ENCODE measurements at places on chromosomes 16 and 17.

GRCh38 chr17:8557176-8557806 is 73.2 kb downstream of the MYH10 start:
- DNase-seq = no peak
- no peak overlapping the region for H3K4me3 ChIP-seq
- peaks cover 24% of the 10 kb centered on the region for H3K36me3 ChIP-seq

DNA sequence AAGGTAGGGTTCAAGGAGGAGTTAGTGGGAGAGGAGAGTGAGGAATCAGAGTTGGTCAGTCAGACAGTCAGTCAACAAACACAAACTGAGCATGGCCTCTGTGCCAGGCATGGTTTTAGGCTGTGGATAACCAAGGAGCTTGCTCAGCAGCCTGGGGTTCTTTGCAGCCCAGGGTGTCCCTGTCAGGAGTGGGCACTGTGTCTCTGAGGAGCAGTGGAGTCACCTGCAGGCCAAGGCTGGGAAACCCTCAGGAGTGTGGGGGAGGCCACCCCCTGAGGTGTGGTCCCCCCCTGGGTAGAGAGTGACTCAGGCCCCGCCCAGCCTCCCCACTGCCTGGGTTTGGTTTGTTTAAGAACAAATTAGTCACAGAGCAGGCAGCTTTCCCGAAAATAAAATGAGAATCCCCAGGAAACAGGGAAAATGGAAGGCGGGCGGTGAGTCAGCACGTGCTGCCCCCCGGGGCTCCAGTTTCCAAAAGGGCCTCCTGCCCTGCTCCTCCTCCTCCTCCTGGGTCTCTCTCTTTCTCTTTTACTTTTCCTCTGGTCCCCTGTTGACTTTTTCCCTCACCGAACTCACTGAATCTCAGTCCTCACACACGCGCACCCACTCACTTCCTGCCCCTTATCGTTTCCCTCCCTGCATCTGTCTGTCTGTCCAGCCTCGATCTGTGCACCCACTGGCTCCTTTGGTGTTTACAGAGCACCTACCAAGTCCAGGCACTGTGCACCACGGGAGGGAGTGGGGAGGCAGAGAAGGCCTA is 44.3 kb downstream of the SOCS3 start:
- H3K4me1 ChIP-seq = peaks cover 21% of the 10 kb centered on the region
- no peaks in the 10 kb centered on the region for H3K36me3 ChIP-seq
- H3K27ac ChIP-seq = peak overlapping the region; percentile 67
- DNase-seq = no peak

GRCh38 chr16:87327798-87328495 is 10.8 kb upstream of the C16orf95 start:
- peaks cover 2% of the 10 kb centered on the region for H3K4me1 ChIP-seq
- H3K27ac ChIP-seq = no peak overlapping the region
- H3K36me3 ChIP-seq = peaks cover 9% of the 10 kb centered on the region
- peaks cover 4% of the 10 kb centered on the region for H3K27me3 ChIP-seq

DNA sequence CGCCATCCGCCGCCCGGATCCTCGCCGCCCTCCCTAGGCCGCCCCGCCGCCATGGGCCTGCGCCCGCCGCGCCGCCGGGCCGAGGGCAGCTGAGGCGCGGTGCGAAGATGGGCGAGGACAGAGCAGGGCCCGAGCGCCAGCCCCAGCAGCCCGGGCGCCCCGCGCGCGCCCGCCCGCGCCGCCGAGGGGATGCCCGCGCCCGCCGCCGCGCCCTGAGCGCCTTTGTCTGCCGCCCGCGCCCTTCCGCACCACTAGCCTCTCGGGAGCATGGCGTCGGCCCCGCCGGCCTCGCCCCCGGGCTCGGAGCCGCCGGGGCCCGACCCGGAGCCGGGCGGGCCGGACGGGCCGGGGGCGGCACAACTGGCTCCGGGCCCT is 278 bp downstream of the RAB11FIP3 start:
- DNase-seq = peak; percentile 31
- no peak overlapping the region for H3K4me3 ChIP-seq
- peaks cover 6% of the 10 kb centered on the region for H3K36me3 ChIP-seq
- no peak overlapping the region for H3K27ac ChIP-seq
- peaks cover 17% of the 10 kb centered on the region for H3K4me1 ChIP-seq

GRCh38 chr17:75315541-75316243 is 26.5 kb upstream of the SLC25A19 start:
- DNase-seq = no peak
- peaks cover 4% of the 10 kb centered on the region for H3K4me1 ChIP-seq
- no peak overlapping the region for H3K27ac ChIP-seq

DNA sequence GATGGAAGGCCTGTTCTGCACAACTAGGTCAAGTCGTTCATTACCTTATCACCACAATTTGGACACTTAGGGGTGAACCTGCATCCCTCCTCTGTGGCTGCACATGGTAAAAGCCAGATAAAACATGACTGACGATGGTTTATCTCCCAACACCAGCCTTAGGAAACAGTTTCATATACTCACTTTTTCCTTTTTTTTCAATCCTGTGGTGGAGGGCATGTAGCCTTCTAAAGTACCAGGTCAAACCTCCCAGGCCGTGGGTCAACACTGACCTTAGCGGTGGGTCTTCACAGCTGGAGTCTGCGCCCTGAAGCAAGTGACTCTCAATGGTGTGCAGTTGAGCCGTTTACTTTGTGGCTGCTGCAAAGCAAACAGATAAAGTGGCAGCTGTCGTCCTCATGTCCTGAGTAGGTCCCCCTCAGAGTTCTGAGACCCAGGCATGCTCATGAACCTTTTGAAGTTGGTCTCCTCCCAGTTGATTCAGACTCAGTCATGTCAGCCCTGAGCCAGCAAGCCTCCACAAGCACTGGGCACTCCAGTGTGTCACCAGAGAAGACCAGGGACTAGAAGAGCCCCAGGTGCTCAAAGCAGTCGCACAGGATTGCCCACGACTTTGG is 5.9 kb downstream of the FAHD1 start:
- no peak overlapping the region for H3K4me3 ChIP-seq
- DNase-seq = no peak
- H3K27ac ChIP-seq = no peak overlapping the region
- H3K4me1 ChIP-seq = peaks cover 7% of the 10 kb centered on the region

DNA sequence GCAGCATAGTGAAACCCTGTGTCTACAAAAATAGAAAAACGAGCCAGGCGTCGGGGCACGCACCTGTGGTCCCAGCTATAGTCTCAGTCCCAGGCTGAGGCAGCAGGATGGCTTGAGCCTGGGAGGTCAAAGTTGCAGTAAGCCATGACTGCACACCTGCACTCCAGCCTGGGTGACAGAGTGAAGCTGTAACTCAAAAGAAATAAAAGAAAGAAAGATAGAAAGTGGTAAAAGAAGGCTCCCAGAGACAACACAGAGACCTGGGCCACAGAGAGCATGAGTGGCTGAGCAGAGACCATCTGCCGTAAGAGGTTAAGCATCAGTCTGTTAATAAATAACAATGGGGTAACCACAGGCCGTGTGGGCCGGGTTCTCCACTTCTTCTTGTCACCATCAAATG is 15.3 kb upstream of the HEXD start:
- H3K4me3 ChIP-seq = peak overlapping the region; percentile 47
- H3K27me3 ChIP-seq = peaks cover 6% of the 10 kb centered on the region
- H3K27ac ChIP-seq = no peak overlapping the region
- peaks cover 3% of the 10 kb centered on the region for H3K36me3 ChIP-seq
- DNase-seq = no peak
- no peaks in the 10 kb centered on the region for H3K4me1 ChIP-seq

DNA sequence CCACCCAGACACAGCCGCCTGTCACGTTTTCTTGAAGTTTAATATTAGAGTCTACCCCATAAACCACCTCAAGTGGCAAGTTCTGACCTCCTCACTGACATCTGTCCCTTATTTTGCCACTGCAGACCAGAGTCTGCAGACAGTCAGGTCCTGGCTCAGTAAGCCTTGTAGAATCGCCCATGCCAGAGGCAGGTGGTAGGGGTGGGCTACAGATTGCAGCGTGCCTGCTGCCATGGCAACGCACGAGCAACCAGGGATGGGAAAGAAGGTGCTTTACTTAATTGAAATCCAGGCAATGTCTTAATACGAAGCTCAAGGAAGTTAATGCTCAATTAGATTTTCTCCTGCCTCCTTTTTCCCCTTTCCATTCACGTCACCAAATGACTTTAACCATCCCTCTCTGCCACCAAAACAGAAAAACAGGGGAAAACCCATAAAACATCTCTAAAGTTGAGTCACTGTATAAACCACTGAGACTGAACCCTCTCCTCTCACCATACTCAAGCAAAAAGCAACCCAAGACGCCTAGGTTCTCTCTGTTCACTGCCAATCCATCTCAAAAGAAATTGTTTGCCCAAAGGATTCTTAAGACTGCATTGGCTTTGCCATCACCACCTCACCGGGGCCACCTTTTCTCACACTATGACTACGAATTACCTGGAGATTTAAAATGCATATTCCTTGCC is 228.8 kb downstream of the SLC39A11 start:
- H3K36me3 ChIP-seq = no peaks in the 10 kb centered on the region
- peaks cover 2% of the 10 kb centered on the region for H3K27me3 ChIP-seq
- H3K27ac ChIP-seq = no peak overlapping the region
- H3K4me1 ChIP-seq = no peaks in the 10 kb centered on the region
- no peak for DNase-seq
- no peak overlapping the region for H3K4me3 ChIP-seq

GRCh38 chr16:82629441-82630027 is 2.8 kb downstream of the CDH13 start:
- peaks cover 3% of the 10 kb centered on the region for H3K36me3 ChIP-seq
- H3K4me3 ChIP-seq = no peak overlapping the region
- no peak for DNase-seq
- peaks cover 26% of the 10 kb centered on the region for H3K4me1 ChIP-seq
- H3K27me3 ChIP-seq = peaks cover 8% of the 10 kb centered on the region

DNA sequence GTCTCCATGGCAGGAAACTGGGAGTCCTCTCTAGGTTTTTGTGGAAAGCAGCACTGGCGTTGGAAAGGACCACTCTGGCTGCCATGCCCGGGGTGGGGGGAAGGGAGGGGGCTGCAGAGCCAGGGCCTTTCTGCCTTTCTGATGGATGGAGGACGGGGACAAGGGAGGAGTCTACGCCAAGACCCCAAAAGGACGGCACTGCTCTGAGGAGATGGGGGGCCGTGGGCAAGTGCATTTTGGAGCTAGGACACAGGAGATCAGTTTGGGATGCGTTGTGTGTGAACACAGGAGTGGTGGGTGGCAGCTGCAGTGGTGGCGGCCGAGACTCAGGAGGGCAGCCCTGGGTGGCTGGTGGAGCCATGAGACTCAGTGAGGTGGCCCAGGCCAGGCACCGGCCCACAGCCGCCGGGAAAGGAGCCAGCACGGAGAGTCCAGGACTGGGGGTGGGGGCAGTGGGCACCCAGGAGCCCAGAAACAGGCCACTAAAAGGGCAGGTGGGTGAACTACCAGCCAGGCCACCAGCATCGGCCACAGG is 2.0 kb downstream of the CENPX start:
- H3K27ac ChIP-seq = no peak overlapping the region
- H3K36me3 ChIP-seq = peaks cover 4% of the 10 kb centered on the region
- H3K27me3 ChIP-seq = peaks cover 3% of the 10 kb centered on the region

DNA sequence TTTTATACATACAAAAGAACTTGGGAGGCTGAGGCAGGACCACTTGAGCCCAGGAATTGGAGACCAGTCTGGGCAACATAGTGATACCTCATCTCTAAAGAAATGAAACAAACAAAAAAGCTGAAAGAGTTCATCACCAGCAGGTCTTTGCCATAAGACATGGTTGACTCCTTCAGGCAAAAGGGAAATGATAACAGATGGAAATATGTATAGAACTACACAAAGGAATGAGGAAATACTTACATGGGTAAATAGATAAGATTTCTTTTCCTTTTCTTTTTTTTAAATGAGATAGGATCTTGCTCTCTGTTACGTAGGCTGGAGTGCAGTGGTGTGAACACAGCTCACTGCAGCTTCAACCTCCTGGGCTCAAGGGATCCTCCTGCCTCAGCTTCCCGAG is 165.3 kb downstream of the PARN start:
- no peak for DNase-seq
- peaks cover 5% of the 10 kb centered on the region for H3K27me3 ChIP-seq
- H3K36me3 ChIP-seq = peaks cover 5% of the 10 kb centered on the region
- H3K4me3 ChIP-seq = no peak overlapping the region

DNA sequence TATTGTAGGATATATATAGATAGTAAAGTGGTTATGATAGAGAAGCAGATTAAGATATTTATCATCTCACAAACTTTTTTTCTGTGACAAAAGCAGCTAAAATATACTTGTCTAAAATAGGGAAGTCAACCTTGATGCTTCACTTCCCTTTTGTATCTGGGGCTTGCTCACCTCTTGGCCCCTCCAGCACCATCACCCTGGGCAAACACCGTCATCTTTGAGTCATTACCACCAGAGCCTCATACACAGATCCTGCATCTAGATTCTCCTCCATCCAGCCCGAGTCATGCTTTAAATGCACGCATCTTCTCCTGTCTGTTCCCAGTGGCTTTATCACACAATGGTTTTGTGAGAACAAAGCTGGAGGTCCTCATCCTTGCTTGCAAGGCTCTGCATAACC is 1062.7 kb upstream of the EEF2KMT start:
- DNase-seq = no peak
- no peak overlapping the region for H3K4me3 ChIP-seq
- H3K36me3 ChIP-seq = no peaks in the 10 kb centered on the region
- no peak overlapping the region for H3K27ac ChIP-seq
- no peaks in the 10 kb centered on the region for H3K4me1 ChIP-seq

All from endothelial cell (in vitro differentiated cells).